ENCODE measurements at places on chromosomes 7 and 10.

- no peak for DNase-seq
Observed at GRCh38 chr10:113549856-113550255, 3.0 kb upstream of the HABP2 start.

DNA sequence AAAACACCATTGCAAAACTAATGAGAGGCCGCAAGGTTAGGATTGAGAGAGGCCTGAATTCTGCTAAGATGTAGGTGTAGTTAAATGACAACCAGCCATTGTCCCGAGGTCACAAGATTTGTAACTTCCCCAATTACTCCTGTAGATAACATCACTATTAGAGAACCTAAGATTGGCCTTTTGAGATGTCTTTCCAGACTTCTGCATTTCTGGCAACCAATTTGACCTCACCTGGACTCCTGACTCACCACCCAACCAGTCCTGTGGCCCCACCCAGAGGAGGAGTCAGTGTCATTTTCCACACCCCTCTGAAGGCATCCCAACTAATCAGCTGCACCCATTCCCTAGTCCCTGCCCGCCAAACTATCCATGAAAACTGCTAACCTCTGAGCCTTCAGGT is 115.7 kb downstream of the PRKAG2 start:
- DNase-seq: no peak

DNA sequence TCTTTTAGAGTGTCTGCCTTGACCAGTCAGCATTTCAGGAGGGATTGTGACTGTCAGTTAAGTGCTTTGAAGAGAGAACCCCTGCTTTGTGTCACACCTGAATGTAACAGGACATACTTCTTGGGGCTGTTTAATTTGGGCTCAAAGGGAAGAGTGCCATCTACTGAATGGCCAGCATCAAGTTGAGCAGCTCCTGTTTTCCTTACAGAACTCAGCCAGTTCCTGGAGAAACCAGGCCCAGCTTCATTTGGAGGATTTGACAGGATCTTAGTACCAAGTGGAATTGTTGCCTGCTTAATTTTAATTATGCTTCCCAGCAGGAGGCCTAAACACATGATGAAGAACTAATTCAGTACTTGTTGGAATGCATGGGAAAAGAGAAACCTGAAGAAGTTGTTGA is 8.3 kb downstream of the ADD3 start:
- peak; percentile 32 for DNase-seq

DNA sequence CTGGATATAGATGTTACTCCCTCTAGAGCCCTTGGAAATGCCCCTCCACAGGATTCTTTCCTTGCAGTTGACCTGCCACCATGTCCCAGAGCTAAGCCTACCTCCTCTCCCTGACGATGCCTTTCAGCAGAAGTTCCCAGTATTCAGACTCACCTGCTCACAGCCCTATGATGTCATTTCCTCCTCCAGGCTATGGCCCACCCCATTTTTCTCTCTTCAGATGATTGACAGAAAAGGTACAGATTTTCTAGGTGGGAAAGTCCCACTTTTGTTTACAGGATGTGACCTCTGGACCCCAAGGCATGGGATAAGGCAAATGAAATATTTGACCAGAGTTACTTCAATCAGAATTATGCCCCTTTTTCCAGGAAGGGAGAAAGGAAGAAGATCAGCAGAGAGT is 280.2 kb upstream of the PHYHIPL start:
- DNase-seq: no peak

Measured in M059J (cell line).